RPMI7951 (cell line): ENCODE measurements at places on chromosomes 7 and 10. TPM values are rescaled to one million over a fixed set of nuclear protein-coding genes. Genes with fewer than 3 reads are reported as not detected.

BTBD16 gene
- not detected in 2 replicates for total RNA-seq

CRTAC1 gene
- total RNA-seq: not detected in 2 replicates

CYCS gene
- total RNA-seq: 148 and 195 TPM in 2 replicates

OR9A2 gene
- not detected in 2 replicates for total RNA-seq

CNPY1 gene
- total RNA-seq: not detected in 2 replicates

TMEM176B gene
- not detected in 2 replicates for total RNA-seq

INA gene
- total RNA-seq: 7.9 and 10.3 TPM in 2 replicates

HPSE2 gene
- 0.59 TPM in 1 of 2 replicates, not detected in the other for total RNA-seq

STAG3 gene
- total RNA-seq: 2.5 and 3.8 TPM in 2 replicates

NPFFR1 gene
- not detected in 2 replicates for total RNA-seq

GRID2IP gene
- not detected in 2 replicates for total RNA-seq

USP6NL gene
- total RNA-seq: 14.2 and 18.1 TPM in 2 replicates

NPC1L1 gene
- total RNA-seq: not detected in 2 replicates

LAMTOR4 gene
- total RNA-seq: 221 and 278 TPM in 2 replicates

GPAM gene
- 13.3 and 14.5 TPM in 2 replicates for total RNA-seq

OR2A12 gene
- not detected in 2 replicates for total RNA-seq

ARID5B gene
- total RNA-seq: 10.9 and 15.7 TPM in 2 replicates

GPR26 gene
- under 0.01 TPM in 2 replicates for total RNA-seq

ZP3 gene
- total RNA-seq: 5.5 and 6.1 TPM in 2 replicates

NANOS1 gene
- total RNA-seq: 1.1 and 1.6 TPM in 2 replicates

HYAL4 gene
- total RNA-seq: not detected in 2 replicates

DNAJB12 gene
- 20.8 and 24.9 TPM in 2 replicates for total RNA-seq

ZC3HAV1L gene
- 11.4 and 15.8 TPM in 2 replicates for total RNA-seq

JAKMIP3 gene
- total RNA-seq: not detected in 2 replicates

HERPUD2 gene
- 40.4 and 55.2 TPM in 2 replicates for total RNA-seq

PHKG1 gene
- 0.39 and 0.96 TPM in 2 replicates for total RNA-seq

LIPF gene
- not detected in 2 replicates for total RNA-seq

SKIDA1 gene
- total RNA-seq: 0.48 and 0.88 TPM in 2 replicates

LBX1 gene
- not detected in 2 replicates for total RNA-seq

ABCB8 gene
- 26.9 and 27.8 TPM in 2 replicates for total RNA-seq

SPDYE5 gene
- not detected in 2 replicates for total RNA-seq

CABCOCO1 gene
- not detected in 2 replicates for total RNA-seq

GNG11 gene
- total RNA-seq: 264 and 265 TPM in 2 replicates

IFIT1B gene
- total RNA-seq: not detected in 2 replicates

PRF1 gene
- total RNA-seq: not detected in 2 replicates

AS3MT gene
- 1.3 and 1.9 TPM in 2 replicates for total RNA-seq

NME8 gene
- not detected in 2 replicates for total RNA-seq

ATAD1 gene
- not detected in 2 replicates for total RNA-seq

CALHM2 gene
- 1.9 and 3.1 TPM in 2 replicates for total RNA-seq

RBP3 gene
- not detected in 2 replicates for total RNA-seq

SPDYE8 gene
- not detected in 2 replicates for total RNA-seq

ACADSB gene
- total RNA-seq: 3.8 and 4.2 TPM in 2 replicates

SNX10 gene
- 19.9 and 31.1 TPM in 2 replicates for total RNA-seq

STEAP1 gene
- 30.0 and 30.3 TPM in 2 replicates for total RNA-seq

FBXO24 gene
- 0.49 and 0.72 TPM in 2 replicates for total RNA-seq

NRBF2 gene
- total RNA-seq: 18.0 and 25.6 TPM in 2 replicates

RBP4 gene
- total RNA-seq: not detected in 2 replicates

PCGF5 gene
- 29.5 and 31.8 TPM in 2 replicates for total RNA-seq

UPK3B gene
- not detected in 2 replicates for total RNA-seq

CALY gene
- total RNA-seq: not detected in 2 replicates

SAMD9L gene
- total RNA-seq: 25.9 and 33.9 TPM in 2 replicates

ACHE gene
- total RNA-seq: not detected in 2 replicates

LRRD1 gene
- not detected in 2 replicates for total RNA-seq

GRM3 gene
- not detected in 2 replicates for total RNA-seq

MMRN2 gene
- total RNA-seq: 0.39 and 0.60 TPM in 2 replicates

DENND2A gene
- 26.9 and 29.6 TPM in 2 replicates for total RNA-seq

TMEM229A gene
- not detected in 2 replicates for total RNA-seq

MEST gene
- total RNA-seq: 21.5 and 22.6 TPM in 2 replicates

SLC26A5 gene
- not detected in 2 replicates for total RNA-seq
